ENCODE measurements at places on chromosomes 12 and 14. TPM values are rescaled to one million over a fixed set of nuclear protein-coding genes. Genes with fewer than 3 reads are reported as not detected.

DNA sequence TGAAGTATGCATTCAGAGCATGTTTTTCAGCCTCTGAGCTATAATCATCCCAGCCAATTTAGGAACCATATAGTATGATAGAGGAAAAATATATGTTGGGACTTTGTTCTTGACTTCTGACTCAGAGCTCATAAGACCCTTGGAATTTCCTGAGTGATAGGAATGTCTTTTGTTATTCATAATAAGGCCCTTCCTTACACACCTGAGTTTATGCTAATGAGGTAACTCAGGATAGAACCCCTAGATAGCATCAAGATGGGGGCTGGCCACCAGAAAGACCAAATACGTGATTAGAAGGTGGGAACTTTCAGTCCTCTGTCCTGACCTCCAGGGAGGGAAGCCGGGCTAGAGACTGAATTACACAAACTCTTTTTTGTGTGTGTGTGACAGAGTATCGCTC is 32.4 kb upstream of the PLEK2 start:
- no peak for DNase-seq

DNA sequence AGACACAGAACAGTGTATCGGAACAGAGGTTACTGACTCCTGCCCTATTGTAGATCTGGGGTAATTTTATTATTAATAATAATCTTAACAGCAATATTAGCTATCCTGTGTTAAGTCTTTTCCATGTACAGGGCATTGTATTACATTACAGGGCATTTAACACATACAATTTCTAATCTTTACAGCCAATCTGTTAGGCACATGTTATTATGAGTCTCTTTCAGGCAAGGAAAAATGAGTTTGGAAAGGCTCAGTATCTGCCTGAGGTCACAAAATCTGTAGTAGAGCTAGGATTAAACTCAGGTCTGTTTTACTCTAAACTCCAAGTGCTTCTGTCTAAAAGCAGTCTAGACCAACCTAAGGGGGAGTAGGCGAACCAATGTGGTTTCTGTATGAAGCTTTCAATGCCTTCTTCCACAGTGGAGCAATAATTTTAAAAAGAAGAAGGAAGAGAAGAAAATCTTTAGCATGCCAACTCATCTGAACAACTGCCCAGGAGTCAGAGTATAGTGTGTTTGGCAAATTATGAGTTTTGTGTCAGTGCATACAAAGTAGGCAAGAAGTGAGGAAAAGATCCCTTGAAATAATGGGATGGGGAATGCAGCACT is 192.6 kb downstream of the CHST11 start:
- DNase-seq = no peak

DNA sequence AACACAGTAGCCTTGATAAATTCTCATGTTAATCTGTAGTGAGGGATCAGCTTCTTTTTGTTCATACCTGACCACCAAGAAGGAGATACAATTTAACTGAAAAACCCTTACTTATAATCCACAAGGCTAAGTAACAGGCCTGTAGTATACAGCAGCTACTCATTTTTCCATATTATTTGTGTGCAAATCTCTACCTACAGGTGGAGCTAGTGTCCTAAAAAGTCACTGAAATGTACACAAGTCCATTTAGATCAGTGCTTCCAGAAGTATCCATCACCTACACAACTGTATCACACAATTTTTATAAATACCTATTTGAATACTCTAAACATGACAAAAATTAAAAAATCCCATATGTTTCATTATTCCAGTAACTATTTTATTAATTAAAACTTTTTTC is 173.2 kb downstream of the SLC35F4 start:
- no peak for DNase-seq

DNA sequence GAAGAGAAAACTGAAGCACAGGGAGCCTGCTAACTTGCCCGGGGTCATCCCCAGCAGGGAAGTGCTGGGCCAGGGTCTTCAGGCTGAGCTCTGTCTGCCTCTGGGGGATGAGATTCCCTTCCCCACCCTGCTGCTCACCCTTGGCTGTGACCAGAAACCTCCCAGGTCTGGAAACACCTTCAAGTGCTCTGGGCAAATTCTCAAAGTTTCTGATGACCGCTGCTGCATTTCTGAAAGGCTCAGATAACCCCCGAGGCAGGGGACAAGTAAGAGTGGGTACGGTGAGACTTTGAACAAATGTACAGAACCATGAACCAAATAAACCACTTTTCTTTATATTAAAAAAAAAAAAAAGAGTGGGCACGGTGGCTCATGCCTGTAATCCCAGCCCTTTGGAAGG is 41.3 kb downstream of the LTBP2 start:
- no peak for DNase-seq

DNA sequence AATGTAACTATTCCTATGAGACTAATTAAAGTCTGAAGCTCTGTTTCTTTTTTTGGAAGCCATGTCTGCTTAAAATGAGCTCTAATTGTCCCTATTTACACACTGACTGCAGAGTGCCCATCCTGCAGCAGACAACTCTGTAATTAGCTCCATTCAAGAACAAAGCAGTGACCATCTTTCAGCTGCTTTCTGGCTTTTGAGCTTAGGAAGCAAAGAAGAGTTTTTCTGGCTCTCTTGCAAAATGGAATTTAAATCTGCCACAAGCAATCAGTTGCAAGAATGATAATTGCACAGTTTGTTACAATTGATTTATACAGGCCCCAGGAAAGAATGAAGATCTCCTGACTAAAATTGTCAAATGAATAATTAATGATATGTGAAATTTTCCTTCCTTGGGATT is 83.4 kb downstream of the GAS2L3 start:
- DNase-seq = no peak

TRHDE gene
- total RNA-seq = 3.2 TPM

DNA sequence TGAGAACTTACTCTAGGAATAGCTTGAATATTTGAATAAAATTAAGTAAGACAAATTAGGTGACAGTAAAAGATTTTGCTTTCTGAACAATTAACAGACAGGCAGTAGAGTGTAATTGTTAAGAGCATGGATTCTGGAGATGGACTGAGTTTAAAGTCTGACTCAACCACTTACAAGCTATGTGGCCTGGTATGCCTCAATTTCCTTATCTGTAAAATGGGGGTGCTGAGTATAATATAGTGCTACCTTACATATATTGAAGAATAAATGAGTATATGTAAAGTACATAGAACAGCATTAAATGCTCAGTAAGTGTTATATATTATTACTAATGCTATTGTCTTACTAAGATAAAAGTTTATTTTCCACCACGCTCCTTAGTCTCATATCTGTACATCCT is 7.1 kb downstream of the MIA2 start:
- DNase-seq = no peak

All from type B pancreatic cell (in vitro differentiated cells).